Activated naive CD8-positive, alpha-beta T cell treated with anti-CD3 and anti-CD28 coated beads, Interleukin-2, amount 50 U/mL, for 16 hours (primary cell): ENCODE measurements at places on chromosomes 3 and 15.

DNA sequence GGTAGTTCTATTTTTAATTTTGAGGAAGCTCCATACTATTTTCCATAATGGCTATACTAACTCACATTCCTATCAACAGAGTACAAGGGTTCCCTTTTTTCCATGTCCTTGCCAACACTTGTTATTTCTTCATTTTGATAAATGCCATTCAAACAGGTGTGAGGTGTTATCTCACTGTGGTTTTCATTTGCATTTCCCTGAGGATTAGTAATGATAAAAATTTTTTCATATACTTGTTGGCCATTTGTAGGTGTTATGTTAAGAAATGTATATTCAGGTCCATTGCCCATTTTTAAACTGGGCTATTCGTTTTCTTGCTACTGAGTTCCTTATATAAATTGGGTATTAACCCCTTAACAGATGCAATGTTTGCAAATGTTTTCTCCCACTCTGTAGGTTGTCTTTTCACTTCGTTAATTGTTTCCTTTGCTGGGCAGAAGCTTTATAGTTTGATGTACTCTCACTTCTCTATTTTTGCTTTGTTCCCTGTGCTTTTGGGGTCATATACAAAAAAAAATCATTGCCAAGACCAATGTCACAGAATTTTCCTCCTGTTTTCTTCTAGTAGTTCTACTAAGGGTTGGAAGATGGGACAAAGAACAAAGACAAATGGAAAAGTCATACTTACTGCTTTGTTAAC is 11.0 kb upstream of the VPS39 start:
- no peak for DNase-seq

GRCh38 chr3:147701195-147701594 is 292.0 kb downstream of the ZIC1 start:
- no peak for DNase-seq

GRCh38 chr3:127328421-127328820 is 40.6 kb upstream of the PRR20G start:
- DNase-seq, result no peak

DNA sequence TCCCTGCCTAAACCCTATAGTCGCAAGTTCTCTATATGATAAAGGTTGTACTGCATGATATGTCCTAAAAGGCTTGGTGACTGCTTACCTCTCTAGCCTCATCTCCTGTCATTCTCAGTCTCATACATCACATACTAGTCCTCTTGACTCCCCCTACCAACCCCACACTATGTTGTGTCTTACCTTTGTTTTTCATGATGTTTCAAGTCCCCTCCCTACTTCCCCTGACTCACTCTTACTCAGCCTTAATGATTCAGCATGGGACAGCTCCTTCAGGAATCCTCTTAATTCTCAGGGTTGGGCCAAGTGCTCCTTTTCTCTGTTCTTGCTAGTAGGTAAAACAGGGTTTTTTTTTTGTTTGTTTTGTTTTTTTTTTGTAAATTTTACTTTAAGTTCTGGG is 49.6 kb downstream of the SLMAP start:
- no peak for DNase-seq

GRCh38 chr15:77877869-77878577 is 199.5 kb downstream of the TBC1D2B start:
- DNase-seq, result no peak

GRCh38 chr3:98038876-98039275 is 3.8 kb upstream of the GABRR3 start:
- no peak for DNase-seq

GRCh38 chr3:151318991-151319390 is 2.4 kb upstream of the GPR87 start:
- no peak for DNase-seq

GRCh38 chr3:18252578-18252977 is 172.6 kb downstream of the SATB1 start:
- DNase-seq, result no peak
